ENCODE measurements at places on chromosomes 16 and 17.

DNA sequence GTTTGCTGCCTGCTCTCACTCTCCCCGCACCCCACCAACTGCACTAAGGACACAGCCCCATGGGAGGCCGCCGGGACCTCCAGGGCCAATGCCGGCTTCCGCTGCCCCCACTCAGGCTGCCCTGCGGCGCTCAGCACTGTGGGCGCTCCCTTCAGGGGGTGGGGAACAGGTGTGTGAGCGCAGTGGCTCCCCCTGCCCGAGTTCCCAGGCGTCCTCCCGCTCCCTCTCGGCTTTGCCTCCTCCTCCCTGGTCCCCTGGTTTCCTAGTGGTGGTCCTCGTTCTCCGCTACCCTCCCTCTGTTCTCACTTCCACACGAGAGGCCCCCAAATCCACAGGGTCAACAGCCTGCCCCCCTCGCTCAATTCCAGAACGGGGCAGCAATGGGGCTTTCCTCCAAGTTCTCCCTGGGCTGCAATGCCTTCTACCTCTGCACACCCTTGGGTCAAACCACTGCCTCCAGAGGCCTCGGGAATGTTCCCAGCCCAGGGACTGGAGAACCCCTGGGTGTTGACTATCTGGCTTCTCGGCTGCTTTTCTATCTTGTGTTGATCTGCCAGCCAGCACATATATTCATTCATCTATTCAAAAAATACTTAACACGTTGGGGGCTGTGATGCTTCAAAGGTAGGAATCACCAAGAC, 9.9 kb downstream of the FOXJ1 start:
- no peak for DNase-seq

GRCh38 chr17:28173801-28174200, 131.3 kb downstream of the NLK start:
- DNase-seq, result no peak

- DNase-seq, result no peak
These were observed 104.4 kb downstream of the AMFR start for GRCh38 chr16:56320811-56321558.

DNA sequence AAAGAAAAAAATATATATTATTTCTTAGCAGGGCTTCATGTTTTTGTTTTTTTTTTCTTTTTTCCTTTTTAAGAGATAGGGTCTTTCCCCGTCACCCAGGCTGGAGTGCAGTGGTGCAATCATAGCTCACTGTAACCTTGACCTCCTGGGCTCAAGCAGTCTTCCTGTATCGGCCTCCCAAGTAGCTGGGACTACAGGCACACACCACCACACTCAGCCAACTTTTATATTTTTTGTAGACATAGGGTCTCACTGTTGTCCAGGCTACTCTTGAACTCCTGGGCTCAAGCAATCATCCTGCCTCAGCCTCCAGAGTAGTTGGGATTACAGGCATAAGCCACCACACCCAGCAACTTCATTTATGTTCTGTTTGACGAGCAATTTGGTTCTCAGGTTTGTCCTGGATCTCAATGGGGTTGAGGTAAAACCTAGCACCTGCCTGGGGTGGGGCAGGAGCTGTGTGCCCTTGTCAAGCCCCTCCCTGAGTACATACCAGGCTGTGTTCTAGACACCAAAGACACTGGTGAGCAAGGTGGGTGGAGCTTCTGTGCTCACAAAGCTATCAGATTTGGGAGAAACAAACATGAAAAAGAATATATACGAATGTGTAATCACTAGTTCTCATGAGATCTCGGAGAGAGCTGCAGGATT, 19.2 kb downstream of the GPT2 start:
- DNase-seq, result no peak
